ENCODE measurements at places on chromosomes 7 and 10. TPM values are rescaled to one million over a fixed set of nuclear protein-coding genes. Genes with fewer than 3 reads are reported as not detected.

DNA sequence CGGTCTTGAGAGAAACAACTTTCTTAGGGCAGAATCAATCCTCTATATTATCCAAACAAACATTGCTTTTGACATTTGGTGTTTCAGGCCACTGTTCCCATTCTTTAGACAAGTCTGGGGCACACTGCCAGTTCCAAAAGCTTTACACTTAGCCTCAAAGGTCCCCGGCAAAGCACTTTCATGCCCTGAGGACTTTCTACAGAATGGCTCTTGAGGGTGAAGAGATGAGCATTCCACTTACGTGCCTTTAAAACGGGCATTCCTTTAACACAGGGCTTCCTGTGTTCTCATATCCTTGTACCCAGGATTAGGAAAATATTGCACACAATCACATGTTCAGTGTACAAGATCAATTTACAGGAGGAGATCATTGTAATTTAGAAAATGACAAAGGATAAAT lies 13.1 kb upstream of the TMEM213 start:
- no peak for DNase-seq

DNA sequence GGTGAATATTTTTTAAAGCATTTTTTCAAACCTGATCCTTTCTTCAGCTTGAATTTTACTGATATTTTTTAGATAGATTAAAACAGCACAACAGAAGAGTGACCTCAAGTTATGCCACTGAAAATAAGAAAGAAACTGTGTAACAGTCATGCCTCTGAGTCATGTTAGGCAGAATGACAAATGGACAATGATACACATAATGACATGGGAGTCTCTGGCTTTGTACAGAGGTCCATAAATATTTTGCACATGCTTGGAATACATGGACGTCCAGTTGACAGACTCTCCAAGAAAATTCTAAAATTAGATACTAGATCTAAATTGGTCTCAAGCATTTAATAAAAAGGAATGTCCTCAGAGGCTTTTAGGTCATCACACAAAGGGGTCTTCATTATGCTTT lies 21.9 kb upstream of the SEMA3A start:
- DNase-seq: no peak

The IL6 gene
- polyA plus RNA-seq: 5.4 TPM

The ZRANB1 gene
- polyA plus RNA-seq: 8.0 TPM

The GPNMB gene
- 31.2 TPM for polyA plus RNA-seq

Measured in spleen (tissue), 13 donors.